Mesendoderm (in vitro differentiated cells): ENCODE measurements at places on chromosomes 7 and 10.

DNA sequence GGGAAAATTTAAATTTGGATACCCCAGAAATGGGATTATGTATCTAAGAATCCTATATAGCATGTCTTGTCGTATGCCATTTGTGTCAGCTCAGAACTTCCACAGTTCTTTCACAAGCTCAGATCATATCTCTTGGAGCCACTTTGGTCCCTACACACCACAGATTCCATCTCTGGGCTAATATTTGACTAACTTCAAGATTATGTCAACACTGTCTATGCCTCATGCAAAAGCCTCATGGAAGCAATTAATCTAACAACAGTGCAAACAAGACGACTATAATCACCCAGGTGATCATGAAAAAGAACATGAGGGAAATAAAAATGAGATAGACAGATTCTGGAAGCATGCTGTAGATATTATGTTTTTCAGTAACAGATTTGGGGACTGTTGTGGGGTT lies 189.1 kb downstream of the LRRTM3 start:
- DNase-seq: no peak

DNA sequence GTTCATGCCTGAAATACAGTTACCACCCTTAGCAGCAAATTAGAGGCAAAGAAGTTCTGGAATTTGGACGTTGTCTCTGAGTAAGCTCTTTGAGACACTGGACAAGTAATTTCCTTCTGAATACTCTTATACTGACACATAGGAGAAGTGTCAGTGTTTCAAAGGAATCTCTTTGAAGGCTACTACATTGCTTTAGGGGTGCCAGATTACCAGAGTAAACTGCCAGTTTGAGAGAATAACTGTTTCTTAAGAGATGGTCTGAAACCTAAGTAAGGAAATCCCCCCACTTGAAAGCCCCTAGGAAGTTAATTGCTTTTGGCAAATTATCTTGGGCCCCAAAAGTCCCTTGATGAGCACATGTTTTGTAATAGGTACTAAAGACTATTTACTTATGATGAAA lies 3.4 kb downstream of the FAS start:
- DNase-seq: no peak

DNA sequence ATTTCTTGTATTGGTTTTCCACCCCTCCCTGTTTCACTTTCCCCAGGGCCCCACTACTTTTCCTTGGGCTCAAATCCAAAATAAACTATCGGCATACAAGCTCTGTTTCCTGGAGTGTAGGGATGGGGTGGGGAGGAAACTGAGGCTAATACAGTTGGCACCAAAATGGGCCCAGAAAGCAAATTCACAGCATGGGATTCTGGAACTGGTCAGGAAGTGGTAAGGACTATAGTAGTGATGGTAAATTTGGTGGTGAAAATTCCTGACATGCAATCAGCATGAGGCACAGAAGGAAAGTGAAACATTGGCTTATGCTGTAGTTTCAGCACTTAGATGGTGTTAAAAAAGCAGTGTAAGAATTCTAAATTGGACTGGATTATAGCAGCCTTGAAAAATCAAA lies 8.7 kb upstream of the SAMD9L start:
- DNase-seq: no peak

DNA sequence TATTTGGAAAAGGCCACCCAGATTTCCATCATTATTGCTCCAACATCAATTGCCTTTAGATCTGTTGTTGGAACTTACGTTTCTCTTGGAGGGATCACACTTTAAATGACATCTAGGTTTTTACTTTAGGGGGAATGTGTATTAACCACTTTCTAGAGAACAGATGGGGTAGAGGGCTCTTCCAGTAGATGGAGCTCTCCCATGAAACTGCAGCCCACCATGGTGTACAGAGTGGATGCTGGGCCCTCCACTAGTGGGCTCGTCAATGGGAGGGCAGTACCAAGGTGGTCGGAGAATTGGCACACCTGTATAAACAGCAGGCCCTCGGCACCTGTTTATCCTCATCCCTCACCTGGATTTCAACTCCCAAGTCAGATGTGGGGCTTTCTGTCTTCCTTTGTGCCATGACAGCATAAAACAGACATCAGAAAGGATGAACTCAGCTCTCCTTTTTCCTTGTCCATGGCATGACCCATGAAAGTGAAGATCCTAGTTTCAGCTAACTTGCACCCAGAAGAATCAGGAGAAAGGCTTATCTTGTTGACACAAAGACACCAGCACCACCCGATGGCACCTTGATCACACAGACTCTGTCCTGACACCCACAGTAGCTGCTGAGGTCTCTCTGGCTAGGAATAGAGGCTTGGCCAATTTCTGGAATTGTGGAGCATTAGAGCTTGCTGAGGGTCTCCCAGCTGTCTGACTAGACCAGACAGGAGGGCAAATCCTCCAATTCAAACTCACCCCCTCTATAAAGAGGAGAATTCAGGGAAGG lies 150.5 kb downstream of the CYP26A1 start:
- no peak for DNase-seq

DNA sequence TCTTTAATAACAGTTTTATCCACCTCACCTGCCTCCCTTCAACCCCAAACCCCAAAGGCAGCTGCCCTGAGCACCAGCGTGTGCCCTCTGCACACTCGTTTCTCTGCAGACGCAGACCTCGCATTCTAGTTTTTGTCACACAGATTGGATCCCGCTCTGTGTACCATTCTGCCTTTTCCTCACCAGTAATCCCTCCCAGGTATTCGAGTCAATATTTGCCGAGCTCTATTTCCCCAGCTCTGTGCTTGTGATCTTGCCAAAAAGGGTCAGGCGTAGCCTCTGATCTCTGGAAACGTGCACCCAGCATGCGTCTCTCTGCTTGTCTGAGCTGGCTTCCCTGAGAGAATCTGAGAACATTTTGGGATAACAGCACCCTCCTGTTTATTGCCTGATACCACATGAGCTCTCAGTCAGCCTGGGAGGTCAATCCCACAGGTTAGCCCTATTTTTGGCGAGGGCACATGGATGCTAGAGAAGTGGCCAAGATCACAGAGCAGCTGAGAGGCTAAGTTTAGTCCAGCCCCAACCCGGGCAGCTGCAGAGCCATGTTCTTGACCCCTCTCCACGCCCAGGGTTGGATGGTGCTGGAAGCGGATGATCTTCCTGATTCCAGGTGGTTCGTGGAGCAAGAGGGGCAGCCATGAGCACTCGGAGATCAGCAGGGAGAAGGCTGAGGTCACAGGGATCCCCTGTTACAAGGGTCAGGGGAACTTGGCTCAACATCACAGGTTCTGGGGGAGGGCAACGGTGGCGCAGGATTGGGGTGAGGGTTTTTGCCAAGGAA lies 29.1 kb downstream of the FOXL3 start:
- DNase-seq: no peak

GRCh38 chr10:61903928-61904344 lies 2.4 kb downstream of the ARID5B start:
- no peak for DNase-seq

- DNase-seq: no peak
Measured at GRCh38 chr10:8158193-8159071, 103.9 kb downstream of the GATA3 start.

GRCh38 chr10:29157321-29157720 lies 131.5 kb upstream of the LYZL1 start:
- no peak for DNase-seq

GRCh38 chr10:123726836-123727235 lies 60.7 kb downstream of the GPR26 start:
- no peak for DNase-seq

DNA sequence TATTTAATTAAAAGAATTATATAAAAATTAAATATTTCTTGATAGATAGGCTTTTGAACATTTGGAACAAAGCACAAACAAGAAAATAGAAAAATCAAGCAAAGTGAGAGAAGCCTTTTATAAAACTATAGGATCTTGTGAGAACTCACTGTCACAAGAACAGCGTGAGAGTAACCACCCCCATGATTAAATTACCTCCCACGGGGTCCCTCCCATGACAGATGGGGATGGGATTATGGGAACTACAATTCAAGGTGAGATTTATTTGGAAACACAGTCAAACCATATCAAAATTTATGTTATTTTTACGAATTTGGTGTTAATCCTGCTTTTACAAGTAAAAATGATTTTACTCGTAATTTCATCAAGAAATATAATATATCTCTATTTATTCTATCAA lies 1136.1 kb upstream of the POT1 start:
- DNase-seq: no peak

DNA sequence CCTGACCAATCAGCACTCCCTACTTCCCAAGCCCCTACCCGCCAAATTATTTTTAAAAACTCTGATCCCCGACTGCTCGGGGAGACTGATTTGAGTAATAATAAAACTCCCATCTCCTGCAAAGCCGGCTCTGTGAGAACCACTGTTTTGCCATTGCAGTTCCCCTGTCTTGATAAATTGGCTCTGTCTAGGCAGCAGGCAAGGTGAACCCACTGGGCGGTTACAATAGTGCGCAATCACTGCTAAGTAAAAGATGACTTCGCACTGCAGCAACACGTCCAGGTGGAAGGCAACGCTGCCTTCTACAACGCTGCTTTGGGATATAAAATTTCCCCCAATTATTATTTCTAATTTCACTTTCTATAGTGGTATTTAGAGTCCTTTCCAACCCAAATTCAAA lies 8.9 kb downstream of the SLC37A3 start:
- no peak for DNase-seq
